GM12878 (cell line): ENCODE measurements at places on chromosomes 11 and 22.

- H3K4me3 ChIP-seq: no peak overlapping the region
- no peak for DNase-seq
- peaks cover 1% of the 10 kb centered on the region for H3K27me3 ChIP-seq
- no peaks in the 10 kb centered on the region for H3K4me1 ChIP-seq
- no peak overlapping the region for H3K27ac ChIP-seq
These were observed 21.6 kb upstream of the LMO1 start for GRCh38 chr11:8285228-8285627.

DNA sequence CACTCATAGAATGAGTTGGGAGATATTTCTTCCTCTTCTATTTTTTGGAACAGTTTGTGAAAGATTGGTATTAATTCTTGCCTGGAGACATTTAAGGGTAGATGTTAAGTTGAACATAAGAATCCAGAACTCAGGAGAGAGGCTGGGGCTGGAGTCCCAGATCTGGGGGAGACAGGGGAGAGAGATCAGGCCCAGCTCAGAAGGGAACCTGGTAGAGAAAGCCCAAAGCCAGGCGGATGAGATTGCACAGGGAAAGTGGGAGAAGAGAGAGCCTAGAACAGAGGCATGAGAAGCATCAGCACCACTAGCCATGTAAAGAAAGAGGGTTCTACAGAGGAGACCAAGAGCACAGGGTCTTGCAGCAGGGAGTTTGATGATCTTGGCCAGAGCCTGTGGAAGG, 13.0 kb upstream of the GNAZ start:
- H3K4me3 ChIP-seq: no peak overlapping the region
- DNase-seq: no peak
- peaks cover 13% of the 10 kb centered on the region for H3K4me1 ChIP-seq
- H3K27ac ChIP-seq: no peak overlapping the region
- no peaks in the 10 kb centered on the region for H3K27me3 ChIP-seq
- no peaks in the 10 kb centered on the region for H3K36me3 ChIP-seq

DNA sequence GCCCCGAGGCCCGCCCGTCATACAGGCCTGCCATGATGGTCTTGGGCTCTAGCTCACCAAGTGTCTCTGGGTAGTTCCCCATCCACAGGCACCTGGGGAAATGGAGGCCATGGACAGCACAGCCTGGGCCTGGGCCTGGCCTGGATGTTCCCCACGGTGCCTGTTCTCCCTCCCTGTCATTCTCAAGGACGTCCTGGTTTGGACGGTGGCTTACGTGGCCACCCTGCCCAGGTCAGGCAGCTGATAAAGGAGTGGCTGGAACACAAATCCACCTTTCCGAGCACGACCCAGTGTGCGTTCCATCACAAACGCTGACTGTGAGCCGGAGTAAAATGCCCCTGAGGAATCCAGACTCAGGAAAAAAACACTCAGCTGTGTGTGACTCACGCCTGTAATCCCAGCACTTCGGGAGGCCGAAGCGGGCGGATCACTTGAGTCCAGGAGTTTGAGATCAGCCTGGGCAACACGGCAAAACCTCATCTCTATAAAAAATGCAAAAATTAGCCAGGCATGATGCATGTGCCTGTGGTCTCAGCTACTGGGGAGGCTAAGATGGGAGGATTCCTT, 41.2 kb upstream of the TESMIN start:
- H3K36me3 ChIP-seq: peaks cover 8% of the 10 kb centered on the region
- no peak overlapping the region for H3K27ac ChIP-seq
- DNase-seq: no peak
- H3K4me3 ChIP-seq: no peak overlapping the region
- no peaks in the 10 kb centered on the region for H3K27me3 ChIP-seq

DNA sequence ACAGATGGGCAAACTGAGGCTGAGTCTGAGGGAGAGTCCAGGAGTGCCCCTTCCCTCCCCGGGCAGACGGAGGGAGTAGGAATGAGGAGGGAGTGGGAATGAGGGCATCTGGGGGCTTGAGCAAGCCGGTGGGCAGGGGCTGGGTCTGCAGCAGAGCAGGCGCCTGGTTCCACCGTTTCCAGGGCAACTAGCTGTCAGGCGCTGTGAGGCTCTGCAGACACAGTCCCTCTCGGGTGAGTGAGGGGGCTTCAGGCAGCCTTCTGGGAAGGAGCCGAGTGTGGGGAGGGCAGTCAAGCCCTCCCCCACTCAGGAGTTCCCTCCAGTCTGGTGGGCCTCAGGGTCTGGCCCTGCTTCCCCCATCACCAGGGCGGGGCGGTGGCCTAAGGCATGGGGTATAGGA, 19.0 kb downstream of the TMEM258 start:
- no peak for DNase-seq
- H3K4me1 ChIP-seq: no peaks in the 10 kb centered on the region; the same call in 1 of the 2 replicates
- H3K4me3 ChIP-seq: no peak overlapping the region
- no peaks in the 10 kb centered on the region for H3K27me3 ChIP-seq
- H3K36me3 ChIP-seq: no peaks in the 10 kb centered on the region

DNA sequence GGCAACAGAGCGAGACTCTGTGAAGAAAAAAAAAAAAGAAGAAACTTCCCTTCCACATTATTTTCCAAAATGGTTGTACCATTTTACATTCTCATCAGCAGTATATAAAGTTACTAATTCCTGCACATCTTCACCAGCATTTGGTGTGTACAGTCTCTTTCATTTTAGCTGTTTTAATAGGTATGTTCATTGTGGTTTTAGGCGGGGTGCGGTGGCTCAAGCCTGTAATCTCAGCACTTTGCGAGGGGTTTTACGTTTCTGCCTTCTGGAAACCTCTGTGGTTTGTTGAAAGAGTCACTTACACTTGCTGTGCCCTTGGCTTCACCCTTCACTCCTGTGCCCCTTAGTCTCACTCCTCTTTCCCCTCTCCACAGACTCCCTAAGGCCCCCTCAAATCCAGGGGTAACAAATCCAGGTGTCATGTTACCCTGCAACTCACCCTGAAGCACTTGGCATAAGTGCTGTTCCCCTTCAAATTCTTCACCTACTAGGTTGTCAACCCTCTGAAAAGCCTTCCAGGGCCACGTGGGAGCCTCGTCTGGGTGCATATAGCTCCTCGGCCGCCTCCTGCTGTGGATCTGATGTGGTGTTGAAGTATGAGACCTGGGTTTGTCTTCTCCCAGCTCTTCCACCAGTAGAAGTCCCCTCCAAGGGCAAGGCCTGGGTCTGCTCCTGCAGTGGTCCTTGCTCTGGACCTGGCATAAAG, 20.8 kb downstream of the TOB2 start:
- no peak overlapping the region for H3K4me3 ChIP-seq
- no peak for DNase-seq
- peaks cover 7% of the 10 kb centered on the region for H3K4me1 ChIP-seq
- no peak overlapping the region for H3K27ac ChIP-seq
- H3K27me3 ChIP-seq: no peaks in the 10 kb centered on the region
